ENCODE measurements at places on chromosomes 12 and 14.

DNA sequence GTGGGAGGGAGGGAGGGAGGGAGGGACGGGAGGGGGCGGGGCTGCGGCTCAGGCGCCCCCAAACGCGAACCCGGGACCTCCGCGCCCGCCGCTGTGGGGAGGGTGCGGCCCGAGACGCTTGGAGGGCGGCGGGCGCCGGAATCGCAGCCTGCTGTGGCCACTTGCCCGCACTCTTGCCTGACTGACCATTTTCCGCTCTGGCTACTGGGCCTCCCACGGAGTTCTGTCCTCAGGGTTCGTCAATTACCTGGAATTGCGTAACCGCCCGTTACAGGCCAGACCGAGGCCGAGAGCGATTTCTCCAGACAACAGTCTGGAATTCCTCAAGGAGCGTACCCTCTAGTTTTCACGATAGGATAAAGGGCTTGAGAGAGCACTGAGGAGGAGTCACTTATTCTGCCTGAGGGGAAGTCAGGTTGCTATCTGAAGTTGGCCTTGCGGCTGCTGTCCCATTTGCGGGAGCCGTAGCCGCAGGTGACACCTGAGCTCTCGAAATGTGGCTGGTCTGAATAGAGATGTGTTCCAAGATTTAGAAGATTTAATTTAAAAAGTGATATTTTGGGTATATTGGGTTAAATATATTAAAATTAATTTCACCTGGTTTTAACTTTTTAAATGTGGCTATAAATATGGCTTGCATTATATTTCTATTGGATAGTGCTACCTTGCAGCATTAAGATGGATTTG lies 446 bp upstream of the ZNF641 start:
- DNase-seq = no peak

GRCh38 chr12:93197067-93197593 lies 180.6 kb upstream of the NUDT4 start:
- no peak for DNase-seq

DNA sequence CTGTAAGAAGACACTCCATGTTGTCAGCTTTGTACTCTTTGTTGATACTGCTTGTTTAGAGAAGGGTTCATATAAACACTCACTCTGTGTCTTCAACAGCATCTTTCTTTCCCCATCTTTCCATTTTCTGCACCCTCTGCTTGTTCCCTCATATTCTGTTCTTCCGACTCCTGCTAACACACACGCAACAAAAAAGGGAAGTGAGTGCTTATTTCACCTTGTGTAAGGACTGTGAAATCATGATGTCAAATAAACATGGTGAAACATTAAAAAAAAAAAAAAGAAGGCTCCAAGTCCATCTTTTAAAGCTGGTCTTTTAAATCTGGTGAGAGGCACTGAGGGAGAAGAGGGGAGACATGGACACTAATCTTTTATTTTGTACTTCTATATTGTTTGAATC lies 145.4 kb downstream of the RPAP3 start:
- DNase-seq = no peak

- DNase-seq = no peak
Measured at GRCh38 chr12:30822385-30823155, 67.8 kb upstream of the CAPRIN2 start.

DNA sequence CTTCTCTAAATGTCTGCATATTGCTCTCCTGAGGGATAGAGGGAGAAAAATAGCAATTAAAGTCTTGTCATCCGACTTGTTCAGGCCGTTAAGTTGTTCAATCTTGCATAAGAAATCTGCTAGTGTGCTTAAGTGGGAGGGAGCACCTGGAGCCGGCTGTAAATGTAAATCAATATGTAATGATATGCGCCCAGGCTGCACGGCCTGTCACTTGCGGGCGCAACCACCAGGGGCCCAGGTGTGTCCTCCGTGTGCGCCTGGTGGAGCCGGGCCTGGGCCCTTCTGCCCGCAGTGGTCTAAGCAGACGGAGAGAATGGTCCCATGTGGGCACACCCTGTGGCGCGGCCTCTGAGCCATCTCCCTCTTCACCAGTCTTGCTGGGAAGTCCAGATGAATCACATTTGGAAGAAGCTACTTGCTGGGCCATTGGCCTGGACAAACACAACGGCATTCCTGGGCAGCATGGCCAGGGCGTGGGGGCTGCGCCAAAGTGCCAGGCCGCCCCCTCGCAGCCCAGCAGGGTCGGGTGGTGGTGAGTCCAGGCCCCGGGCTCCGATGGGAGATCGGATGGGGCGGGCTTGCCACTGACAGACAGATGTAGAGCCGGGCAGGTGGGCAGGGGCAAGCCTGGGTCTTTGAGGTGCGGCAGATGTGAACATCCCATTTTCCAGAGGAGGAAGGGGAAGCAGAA lies 193.3 kb upstream of the C14orf180 start:
- no peak for DNase-seq

GRCh38 chr14:52663850-52664249 lies 31.5 kb downstream of the ERO1A start:
- no peak for DNase-seq

DNA sequence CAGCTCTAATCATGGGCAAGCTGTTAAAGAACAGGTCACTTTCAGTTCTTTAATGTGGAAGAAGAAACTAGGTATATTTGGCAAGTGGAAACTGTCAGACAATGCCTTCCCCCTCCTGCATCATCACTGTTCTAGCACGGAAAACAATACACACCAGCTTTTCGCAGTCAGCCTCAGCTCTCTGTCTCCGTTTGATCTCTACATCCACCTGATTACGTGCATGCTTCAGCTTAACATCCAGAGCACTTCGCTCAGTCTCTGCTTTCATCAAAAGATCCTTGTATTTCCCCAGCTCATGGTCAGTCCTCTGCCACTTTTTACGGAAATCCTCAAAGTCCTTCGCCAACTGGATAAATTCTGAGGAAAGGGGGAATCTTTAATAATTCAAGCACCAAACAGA lies 19.0 kb downstream of the RACGAP1 start:
- no peak for DNase-seq

DNA sequence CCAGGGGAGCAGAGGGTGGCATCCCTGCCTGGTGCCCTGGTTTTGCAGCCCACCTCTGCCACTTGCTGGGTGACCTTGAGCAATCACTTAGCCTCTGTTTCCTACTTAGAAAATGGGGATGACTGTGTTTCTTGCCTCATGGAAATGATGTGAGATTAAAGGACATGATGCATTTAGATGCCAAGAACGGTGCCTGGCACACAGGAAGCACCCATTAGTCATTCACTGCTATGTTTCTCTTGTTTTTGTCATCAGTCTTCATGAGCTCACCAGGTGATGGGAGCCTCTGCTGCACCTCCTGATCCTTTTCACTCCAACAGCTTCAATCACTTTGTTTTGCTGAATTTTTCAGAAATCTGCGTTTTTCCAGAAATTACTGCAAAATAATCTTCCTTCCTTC lies 23.6 kb upstream of the ATF1 start:
- DNase-seq = no peak
